NCI-H1092 (cell line): ENCODE measurements at places on chromosomes 12 and 14.
A peak's percentile ranks its signal among the peaks of the same experiment; 100 is the strongest.

GRCh38 chr12:91620992-91621391 lies 438.4 kb upstream of the DCN start:
- peak; percentile 7 for DNase-seq

DNA sequence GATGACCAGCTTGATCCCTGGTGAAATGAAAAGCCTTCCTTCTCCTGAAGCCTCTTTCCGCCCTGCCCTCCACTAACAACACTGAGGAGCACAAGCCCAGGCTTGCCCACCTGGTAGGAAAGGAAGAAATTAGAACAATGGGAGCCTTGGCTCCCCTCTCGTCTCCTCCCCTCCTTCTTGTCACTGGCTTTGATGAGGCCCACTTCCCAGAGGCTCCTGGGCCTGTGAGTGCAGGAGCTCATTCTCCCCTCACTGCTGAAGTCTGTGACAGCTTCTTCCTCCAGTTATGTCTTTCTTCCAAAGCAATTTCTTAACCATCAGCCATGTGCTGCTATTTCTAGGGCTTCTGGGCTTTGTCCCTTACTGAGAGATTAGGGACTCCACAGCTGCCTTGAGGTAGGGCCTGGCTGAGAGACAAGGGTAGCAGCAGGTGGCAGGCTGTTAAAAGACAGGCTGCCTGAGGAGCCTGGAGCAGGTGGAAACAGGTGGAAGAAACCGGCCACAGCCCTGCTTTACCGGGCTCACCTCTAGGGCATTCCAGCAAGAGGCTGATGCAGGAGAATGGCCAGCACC lies 53.6 kb upstream of the SRSF5 start:
- DNase-seq = peak; percentile 52

DNA sequence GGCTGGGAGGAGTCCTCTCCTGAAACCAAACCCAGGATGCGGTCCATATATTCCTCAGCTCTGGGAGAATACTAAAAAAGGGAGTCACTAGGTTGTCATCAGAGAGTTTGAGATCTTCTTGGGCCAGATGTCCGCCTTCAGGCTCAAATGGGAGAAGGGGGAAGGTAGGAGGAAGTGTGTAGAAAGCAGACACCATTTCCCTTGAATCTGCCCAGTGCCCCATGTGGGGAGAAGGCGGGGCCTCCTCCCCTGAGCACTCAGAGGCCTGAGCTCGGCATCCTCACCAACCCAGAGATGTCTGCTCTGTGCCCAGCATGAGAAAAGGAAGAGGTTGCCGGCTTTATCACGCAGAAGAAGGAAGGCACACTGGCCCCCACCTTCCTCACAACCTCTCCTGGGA lies 37.3 kb downstream of the LTBP2 start:
- DNase-seq = no peak

DNA sequence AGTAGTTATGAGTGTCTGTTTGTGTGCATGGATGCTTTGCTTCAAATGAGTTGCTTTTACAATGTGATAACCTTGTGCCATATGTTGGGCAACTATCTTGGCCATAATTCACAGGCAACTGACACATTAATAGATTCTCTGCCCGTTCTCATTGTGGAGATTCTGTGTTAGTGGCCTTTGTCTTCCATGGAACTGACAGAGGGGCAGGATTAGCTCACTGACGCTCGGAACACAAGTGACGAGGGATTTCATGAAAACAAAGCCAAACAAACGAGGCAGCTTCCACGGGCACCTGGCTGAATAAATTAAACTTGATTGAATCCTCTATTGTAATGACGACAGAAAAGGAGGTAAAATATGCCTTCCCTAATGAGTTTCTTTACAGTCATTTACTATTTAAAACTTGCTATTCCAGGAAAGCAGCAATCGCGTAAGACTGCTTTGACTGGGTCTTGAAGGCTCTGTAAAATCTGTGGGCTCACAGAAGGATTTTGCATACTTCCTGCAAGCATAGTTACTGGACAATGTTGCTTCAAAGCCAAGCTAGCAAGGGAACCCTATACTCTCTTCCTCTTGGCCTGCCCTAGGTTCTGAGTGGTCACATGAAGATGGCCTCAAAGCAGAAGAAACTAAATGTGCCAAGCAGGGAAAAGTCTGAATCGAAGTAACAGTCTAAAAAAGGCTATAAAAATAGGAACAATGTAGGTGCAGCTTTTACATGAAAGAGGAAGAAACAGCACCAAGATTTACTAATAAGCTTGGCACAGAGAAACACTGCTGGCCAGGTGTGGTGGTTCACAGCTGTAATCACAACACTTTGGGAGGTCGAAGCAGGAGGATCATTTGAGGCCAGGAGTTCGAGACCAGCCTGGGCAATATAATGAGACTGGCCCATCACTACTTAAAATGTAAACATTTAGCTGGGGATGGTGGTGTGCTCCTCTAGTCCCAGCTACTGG lies 28.1 kb upstream of the SINHCAF start:
- peak; percentile 11 for DNase-seq

DNA sequence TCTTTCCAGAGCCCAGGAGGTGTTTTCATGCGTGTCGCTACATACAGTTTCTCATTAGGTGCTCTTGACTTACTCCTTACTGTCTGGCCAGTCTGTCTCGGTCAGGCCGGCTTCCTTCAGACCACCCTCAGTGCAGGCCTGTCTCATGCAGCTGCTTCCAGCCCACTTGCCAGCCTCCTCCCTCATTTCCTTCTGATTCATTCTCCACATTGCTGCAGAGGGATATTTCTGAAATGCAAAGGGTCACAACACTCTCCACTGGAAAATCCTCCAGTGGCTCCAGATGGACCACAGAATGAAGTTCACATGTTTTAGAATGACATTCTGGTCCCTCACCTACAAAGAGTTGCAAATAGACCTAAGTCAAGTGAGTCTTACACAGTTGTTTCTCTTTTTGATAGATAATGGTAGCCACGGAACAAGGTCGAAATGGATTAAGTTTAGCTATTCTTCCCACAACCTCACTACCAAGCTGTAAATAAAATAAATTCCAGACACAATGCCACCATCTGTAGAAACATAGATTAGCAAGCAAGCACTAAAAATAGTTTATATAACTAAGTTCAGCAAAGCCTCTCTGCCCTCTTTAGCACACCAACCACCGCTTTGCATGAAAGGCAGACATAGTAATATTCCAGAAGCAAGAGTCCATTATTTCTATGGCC lies 146.9 kb downstream of the ESR2 start:
- no peak for DNase-seq

DNA sequence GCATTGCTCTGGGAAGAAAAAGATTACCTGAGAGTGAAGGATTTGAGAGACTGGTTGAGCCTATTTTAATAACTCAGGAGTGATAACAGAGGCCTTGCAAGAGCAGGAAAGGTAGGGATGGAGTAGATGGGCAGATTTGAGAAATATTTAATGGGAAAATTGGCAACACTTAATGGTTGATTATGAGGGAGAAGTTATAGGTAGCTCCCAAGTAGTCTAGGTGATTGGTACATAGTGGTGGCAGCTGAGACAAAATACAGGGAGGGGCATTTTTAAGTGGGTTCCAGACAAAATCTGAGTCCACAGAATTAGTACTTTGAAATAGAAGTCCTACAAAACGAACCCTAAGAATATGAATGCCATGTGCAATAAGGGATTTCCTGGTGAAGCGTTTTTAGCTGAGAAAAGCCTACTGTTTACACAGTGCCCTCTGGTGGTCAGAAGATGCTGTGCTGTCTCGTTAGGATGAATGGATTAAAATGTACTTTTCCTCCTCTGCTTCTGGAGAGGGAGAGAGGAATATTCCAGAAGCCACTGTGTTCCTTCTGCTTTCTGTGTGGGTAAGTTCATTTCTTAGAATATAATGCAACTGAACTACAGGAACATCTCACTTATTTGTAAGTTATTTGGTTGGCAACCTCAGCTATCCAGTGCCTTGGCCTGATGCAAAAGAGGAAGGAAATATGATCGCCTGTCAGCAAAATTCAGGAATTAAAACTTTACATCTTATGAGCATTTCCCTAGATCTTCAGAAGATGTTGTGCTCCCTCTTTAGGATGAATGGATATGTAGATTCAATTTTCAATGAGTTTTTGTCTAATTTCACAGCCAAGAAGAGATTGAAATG lies 6.5 kb downstream of the ZBTB1 start:
- DNase-seq = peak; percentile 61

DNA sequence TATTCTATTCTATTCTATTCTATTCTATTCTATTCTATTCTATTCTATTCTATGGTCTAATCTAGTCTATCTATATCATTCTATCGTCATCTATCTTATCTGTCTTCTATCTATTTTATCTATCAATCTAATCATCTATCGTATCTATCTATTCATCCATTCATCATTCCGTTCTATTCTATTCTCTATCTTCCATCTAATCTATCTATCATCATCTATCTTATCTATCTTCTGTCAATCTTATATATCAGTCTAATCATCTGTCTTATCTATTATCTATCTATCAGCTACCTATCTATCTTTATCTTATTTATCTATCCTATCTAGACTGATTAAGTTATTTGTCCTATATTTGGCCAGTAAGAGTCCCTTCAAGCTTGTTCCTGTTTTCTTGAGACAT lies 831.5 kb upstream of the TMEM132C start:
- DNase-seq = no peak

DNA sequence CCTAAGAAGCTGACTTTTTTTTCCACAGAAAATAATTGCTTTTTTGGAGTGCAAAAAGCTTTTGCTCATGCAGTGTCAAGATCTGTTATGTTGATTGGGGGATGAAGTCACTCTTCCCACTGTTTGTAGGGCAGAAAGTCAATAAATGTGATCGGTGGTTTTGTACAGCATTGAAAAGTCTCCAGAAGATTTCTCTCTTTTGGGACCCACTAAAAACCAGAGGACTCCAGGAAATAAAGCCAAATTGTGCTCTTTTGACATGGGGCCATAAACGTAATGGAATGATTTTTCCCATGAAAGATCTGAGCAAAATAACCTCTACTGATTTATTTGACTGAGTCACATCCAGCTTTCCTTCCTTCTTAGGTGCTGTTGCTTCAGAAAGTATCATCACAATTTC lies 122.5 kb downstream of the SNAPC1 start:
- no peak for DNase-seq

DNA sequence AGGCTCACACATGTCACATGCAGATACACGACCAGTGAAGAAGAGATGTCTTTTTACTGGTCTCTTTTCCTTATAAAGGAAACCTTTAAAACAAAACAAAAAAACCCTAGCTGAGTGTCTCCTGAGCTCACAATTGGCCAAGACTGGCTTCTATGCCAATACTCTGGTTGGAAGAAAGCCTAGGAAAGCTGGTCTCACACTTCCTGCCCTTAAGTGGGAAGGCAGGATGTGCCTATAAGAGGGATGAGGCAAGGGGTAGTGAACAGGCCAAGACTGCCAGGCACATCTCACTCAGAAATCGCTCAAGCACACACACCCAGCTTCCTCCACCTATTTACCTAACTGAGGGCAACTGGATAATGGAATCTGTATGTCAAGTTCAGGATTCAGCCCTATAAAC lies 50.0 kb downstream of the SOCS2 start:
- no peak for DNase-seq

DNA sequence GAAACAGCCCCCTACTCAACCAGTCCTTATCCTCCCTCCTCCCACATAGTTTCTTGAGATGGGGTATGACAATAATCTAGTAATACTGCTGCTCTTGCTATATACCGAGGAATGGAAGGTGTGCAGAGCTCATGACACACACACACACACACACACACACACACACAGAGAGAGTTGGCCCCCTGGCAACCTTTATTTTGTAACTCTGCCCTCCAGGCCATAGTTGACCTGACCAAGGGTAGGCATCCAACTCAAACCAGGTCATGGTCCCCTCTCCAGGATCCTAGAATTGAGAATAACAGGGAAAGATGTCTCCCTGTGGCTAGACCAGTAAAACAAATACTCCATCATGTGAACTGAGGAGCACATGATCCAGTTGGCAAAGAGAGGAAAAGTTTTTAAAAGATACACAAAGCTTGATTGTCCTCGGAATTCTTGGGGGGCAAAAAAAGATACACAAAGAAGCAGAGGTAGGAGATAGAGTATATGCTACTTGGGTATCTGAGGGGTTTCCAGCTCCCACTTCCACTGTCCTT lies 11.3 kb downstream of the ERO1A start:
- DNase-seq = no peak

DNA sequence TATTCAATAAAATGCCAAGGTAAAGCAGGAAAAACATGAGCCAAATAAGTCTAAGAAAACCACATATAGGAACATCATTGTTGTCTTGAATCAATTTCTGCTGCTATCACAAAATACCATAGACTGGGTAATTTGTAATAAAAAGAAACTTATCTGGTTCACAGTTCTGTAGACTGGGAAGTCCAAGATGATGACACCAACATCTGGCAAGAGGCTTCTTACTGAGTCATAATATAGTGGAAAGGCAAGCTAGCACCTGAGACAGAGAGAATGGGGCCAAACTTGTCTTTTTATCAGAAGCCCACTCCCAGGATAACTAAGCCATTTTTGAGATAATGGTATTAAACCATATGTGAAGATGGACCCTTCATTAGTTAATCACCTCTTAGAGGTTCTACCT lies 975.9 kb downstream of the FLRT2 start:
- DNase-seq = no peak

DNA sequence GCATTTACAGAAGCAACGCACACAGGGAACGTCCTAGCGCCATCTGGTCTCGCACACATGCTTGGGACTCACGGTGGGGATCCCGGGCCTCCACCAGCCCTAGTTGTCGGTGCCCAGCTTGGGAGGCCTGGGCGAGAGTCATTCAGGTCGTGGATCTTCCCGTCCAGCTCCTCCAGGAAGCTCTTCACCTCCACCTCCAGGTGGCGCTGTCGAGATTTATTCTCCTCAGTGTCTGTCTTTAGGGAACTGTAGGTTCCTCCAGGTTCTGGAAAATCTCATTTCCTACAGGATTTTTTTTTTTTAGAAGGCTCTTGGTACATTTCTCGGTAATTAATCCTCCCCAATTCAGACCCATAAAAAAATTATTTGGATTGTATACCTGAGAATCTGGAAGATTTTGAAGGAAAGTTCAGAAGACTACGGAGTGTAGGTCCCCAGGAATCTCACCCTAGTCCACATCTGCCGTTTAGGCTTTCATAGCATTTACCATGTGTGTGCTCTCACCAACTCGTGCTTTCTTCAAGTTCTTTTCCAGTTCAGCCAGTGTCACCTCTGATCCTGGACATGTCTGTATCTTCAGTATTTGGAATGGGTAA lies 910.0 kb downstream of the TMEM121 start:
- no peak for DNase-seq

GRCh38 chr14:36582874-36583241 lies 444 bp upstream of the NKX2-8 start:
- DNase-seq = no peak

GRCh38 chr14:79668951-79669350 lies 542.4 kb downstream of the DIO2 start:
- DNase-seq = peak; percentile 42

DNA sequence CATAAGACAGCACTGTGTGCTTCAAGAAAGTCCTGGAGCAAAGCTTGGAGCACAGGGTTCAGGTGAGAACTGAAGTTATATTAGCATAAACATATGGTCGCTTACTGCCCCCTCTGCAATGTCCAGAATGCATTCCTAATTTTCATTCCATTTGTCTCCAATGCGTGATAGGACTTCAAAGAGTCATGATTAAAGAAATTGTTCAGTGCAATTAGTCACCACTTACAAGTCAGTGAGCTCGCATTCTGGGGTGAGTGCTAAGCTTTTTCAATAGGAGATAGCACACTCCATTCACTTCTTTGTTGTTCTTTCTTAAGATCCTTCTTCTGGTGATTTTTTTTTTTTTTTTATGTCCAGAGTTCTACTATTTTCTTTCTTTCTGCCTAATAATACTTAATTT lies 398.4 kb downstream of the SYT1 start:
- DNase-seq = no peak
